Small intestine (tissue), 16 donors: ENCODE measurements at places on chromosomes 11 and 22.
A peak's percentile ranks its signal among the peaks of the same experiment; 100 is the strongest.

DNA sequence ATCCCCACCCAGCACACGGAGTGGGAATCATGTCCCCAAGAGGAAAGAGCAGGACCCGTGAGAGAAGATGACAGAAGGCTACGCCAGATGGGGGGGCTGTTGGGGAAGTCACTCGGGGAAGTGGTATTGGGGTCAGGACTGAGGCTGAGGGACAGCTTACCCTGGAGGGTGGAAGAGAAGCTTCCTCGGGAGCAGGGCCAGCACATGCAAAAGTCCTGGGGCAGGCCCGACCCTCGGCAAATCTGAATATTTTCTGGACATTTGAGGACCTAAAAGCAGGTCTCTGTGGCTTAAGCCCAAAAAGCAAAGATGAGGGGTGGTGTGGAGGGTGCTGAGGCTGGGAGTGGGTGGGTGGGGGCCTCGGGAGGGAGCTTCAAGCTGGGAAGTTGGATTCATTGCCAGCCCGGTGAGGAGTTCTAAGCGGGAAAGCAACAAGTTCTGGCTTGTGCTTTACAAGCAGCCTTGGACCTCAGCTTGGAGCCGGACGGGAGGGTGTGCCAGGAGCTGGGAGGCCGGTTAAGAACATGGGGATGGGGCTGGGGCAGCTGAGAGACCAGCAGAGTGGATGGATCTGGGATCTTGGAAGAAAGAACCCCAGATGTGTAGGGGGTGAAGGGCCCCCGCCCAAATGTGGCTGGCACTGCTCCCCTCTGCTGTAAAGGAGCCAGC is 34.9 kb downstream of the GRAMD4 start:
- DNase-seq: no peak

GRCh38 chr22:19359554-19360299 is 68.2 kb upstream of the CLTCL1 start:
- no peak for DNase-seq

DNA sequence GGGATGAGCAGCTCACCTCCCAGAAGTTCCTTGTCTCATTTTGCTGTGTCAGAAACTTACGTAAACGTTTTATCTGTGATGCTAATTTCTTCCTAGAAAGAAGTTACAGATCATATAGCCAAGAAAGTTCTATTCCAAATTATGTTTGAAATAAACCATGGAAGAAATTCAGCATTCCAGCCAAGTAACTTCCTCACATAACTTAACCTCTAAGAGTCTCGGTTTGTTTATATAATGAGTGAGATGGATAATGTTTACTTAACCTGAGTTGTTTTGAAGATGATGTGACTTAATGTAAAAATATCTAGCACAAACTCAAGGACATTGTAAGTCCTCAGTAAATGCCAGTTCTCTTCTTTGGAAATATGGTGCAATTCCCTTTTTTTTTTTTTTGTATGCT is 8.9 kb upstream of the MUC15 start:
- DNase-seq: no peak

DNA sequence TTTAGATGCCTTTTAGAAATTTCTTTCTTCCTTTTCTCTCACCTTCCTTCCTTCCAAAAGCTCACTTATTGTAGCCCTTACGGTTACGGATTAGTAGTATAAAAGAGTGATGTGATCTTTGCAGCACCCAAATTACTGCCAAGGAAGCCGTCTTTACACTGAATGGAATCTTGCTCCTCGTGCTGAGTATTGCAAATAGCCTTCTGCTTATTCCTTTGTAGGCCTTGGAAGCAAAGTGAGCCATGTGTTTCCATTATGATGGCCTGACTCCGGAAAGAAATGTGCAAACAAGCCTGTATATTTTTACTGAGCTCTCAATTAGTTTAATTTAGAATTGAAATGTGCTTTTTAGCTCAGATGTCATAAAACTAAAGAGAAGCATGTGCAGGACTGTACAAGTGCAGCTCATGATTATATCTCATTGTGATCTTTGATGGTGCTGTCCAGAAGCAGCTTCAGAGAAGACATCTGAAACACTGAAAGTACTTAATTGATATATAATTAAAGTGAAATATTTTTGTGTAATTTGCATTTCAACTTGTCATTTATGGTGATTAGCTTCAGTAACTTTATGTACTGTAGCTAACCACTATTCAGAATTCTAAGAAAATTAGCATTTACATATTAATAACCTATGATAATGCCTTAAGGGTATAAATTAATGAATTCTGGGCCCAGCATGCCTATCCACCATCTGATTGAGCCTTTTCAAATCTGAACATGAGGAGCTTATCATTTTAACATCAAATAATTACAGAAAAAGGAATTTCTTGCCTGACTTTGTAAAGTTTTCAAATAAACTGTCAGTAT is 129.3 kb downstream of the GRIA4 start:
- DNase-seq: no peak

- no peak for DNase-seq
Observed at GRCh38 chr11:88320149-88320559, 17.4 kb downstream of the CTSC start.

GRCh38 chr11:109783014-109783413 is 310.2 kb upstream of the ZC3H12C start:
- no peak for DNase-seq

- no peak for DNase-seq
Observed at GRCh38 chr22:41271787-41272186, 14.2 kb downstream of the RANGAP1 start.

DNA sequence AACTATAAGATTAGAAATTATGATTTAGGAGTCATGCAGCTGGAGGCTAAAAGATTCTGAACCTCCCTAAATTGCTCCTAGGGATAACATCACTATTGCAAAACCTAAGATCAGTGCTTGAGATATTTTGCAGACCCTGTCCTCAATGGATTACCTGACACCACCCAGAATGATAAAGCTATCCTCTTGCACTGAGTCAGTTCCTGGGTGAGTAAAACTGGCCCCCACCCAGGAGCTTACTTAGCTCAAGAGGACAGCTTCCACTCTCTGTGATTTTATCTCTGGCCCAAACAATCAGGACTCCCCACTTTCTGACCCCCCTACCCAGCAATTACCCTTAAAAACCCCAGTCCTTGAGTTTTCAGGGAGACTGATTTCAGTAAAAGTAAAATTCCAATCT is 2074.4 kb upstream of the RAG2 start:
- no peak for DNase-seq

GRCh38 chr11:95344932-95345642 is 114.1 kb upstream of the SESN3 start:
- no peak for DNase-seq

GRCh38 chr22:42022162-42022847 is 23.7 kb downstream of the WBP2NL start:
- peak; percentile 87 for DNase-seq

- peak; percentile 32 for DNase-seq
Observed at GRCh38 chr11:129960216-129961214, 42.1 kb downstream of the PRDM10 start.

GRCh38 chr11:69515271-69516245 is 34.1 kb downstream of the LINC01488 start:
- no peak for DNase-seq

- no peak for DNase-seq
Observed at GRCh38 chr11:31617246-31617645, 107.7 kb downstream of the ELP4 start.

GRCh38 chr22:20429254-20430100 is 8.1 kb downstream of the SCARF2 start:
- peak; percentile 84 for DNase-seq

DNA sequence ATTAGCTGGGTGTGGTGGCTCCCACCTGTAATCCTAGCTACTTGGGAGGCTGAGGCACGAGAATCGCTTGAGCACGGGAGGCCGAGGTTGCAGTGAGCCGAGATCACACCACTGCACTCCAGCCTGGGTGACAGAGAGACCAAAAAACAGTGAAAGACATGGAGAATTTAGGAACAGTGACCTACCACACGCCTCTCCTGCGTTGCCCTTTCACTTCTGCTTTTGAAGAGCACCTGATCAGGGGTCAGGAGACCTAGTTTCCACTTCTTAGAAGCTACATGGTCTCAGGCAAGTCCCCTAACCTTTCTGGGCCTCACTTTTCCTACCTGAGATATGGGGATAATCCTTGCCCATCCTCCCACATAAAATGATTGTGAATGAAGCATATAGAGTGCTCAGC is 12.2 kb downstream of the SLC35C1 start:
- DNase-seq: no peak

GRCh38 chr11:69721745-69722144 is 17.9 kb upstream of the FGF19 start:
- DNase-seq: no peak

- no peak for DNase-seq
Observed at GRCh38 chr11:10107497-10107896, 186.5 kb downstream of the SBF2 start.

DNA sequence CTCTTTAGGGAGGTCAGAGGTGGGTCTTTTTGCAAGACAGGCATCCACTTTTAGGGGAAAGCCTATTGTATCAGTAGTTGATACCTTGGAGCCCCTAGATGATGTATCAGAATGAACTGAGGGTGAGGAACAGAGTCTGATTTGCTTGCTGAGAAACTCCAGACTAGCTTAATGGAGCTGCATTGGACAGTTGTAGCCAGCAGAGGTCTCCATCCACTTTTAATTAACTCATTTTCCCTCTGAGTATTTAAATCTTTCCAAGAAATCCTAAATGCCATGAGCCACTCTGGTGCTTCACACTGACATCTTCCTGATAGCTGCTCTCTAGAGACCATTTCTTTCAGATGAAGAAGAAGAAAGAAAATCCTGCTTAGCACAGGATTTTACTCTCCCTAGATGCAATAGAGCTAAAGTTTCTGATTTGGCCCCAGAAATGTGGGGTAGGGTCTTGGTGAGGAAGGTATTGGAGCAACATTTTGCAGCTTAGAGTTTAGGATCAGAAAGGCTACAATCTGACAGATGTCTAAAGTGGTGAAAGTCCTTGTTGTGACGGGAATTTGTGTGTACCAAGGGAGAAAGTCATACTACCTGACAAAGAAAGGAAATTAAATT is 38.0 kb downstream of the EXT2 start:
- peak; percentile 22 for DNase-seq

- no peak for DNase-seq
Observed at GRCh38 chr11:64877390-64878222, 815 bp downstream of the EHD1 start.

DNA sequence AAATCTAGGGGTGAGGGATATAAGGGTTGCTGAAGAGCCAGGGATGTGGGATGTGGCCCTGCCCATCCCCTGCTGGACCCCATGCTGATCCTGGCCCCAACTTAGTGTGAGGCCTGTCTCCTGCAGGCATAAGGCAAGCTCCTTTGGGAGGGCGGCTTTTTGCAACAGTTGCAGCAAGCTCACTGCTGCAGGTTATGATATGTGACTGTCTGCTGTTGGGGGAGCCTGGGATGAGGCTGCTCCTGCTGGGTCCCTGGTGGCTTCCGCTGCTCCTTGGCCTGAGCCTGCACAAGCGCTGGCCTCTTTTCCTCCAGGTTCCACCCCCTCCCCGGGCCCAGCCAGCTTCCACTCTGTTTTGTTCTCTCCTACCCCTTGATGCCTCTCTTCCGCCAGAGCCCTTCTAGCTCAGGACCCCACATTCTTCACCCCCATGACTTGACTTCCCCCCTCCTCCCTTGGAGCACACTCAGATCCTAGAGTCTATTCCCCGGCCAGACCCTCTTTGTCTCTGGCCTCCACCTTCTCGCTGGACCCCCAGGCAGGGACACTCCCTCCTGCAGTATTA is 35.0 kb upstream of the SYT13 start:
- DNase-seq: no peak

GRCh38 chr22:36660931-36661330 is 42.6 kb downstream of the CACNG2 start:
- no peak for DNase-seq

- DNase-seq: no peak
Observed at GRCh38 chr11:114354076-114354475, 46.2 kb downstream of the C11orf71 start.

- no peak for DNase-seq
Observed at GRCh38 chr11:65189191-65189590, 7.5 kb downstream of the CAPN1 start.
